NCI-H1417 (cell line): ENCODE measurements at places on chromosomes 6 and 20.

DNA sequence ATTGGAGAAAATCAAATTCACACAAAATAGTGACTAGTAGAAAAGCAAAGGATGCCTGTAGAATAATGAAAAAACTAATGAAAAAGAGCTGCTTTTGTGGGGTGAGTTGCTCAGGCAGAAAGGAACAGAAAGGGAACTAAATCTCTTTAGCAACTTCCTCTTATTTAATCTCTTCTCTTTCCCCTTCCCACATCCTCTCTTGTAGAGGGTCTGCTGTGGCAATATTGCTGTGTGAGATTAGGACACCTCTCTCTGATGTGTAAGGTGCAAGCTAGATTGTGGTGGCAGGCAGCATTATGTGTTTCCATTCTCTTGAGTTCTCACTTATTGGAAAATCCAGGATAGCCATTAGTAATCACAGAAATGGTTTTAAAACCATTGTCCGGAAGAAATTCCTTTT is 49.7 kb downstream of the SYNE1 start:
- no peak for DNase-seq

DNA sequence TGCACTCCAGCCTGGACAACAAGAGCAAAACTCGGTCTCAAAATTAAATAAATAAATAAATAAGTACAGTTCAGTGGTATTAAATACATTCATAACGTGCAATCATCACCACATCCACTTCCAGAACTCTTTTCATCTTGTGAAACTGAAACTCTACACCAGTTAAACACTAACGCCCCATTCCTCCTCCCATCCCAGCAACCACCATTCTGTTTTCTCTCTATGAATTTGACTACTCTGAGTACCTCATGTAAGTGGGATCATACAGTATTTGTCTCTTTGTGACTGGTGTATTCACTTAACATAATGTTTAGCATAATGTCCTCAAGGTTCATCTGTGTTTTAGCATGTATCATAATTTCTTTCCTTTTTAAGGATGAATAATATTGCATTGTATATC is 29.1 kb upstream of the SCML4 start:
- DNase-seq, result no peak

DNA sequence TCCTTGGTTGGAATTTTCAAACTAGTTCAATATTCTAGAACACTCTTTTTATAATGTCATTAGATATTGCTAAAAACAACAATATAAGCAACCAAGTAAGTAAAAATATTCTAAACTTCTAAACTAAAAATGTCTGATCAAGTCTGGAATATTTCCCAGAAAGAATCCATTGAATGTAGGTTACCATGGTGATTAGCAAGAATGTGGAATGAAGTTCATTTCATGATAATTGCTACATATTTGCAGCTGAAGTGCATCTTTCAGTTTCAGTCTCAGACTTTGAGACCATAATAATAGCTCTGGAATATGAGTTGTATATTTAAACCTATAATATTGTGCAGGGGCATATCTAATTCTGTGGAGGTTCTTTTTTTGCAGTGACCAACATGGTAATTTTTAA is 61.0 kb upstream of the NKAIN2 start:
- no peak for DNase-seq

DNA sequence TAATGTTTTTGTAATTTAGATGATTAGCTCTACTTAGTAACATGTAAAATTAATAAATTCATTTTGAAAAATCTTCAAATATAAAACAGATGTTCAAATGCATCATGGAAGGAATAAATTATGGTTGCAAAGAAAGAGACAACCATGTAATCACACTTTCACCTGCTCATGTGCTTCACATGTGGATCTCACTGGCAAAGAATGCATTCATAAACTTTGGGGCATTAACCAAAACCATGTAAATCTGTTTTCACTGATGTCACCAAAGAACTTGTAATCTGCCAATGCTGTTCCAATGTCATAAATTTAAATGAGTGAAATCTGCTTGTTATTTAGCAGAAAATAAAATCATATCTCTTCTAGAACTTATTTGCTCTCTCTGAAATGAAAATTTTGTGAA is 142.7 kb downstream of the TENT5A start:
- DNase-seq, result no peak

DNA sequence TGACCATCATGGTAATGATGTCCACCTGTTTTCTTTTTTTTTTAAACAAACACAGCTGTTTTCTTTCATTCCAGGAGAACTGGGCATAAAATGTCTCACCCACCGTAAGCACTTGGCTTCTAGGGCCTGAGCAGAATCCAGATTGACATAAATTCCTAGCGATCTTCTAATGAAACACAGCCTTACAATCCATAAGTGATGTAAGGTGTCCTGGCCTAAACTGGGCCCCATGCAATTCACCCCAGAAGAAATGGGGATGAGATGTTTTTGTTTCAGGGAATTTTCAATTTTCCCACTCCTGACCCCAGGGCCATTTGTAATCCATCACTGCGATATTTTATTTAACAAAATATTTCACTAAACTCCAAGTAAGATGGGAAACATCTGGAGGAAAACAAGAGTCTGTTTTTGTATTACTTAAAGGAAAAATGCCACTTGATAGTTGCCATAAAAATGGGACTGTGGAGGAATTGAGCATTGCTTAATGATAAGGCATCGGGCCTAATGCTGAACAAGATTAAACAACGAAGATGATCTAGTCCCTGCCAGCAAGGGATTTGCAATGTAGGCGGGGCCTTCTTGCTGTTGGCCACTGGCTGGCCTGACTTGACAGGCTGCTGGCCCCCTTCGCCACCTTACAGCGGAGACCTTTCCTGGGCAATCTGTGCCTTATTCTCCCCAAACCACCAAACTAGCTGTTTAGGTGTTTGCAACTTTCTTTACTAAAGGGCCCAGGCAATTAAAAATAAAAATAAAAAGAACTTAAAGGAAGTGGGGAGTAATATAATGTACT is 183.7 kb downstream of the CD109 start:
- DNase-seq, result no peak
